Uterus (tissue), 4 donors: ENCODE measurements at places on chromosomes 7 and 10. TPM values are rescaled to one million over a fixed set of nuclear protein-coding genes. Genes with fewer than 3 reads are reported as not detected.

Gene PDZD7
- 0.61 TPM for total RNA-seq

GRCh38 chr7:146443102-146443501, 326.5 kb downstream of the CNTNAP2 start:
- DNase-seq: no peak

GRCh38 chr10:36003031-36003600, 361.0 kb upstream of the FZD8 start:
- DNase-seq: no peak

DNA sequence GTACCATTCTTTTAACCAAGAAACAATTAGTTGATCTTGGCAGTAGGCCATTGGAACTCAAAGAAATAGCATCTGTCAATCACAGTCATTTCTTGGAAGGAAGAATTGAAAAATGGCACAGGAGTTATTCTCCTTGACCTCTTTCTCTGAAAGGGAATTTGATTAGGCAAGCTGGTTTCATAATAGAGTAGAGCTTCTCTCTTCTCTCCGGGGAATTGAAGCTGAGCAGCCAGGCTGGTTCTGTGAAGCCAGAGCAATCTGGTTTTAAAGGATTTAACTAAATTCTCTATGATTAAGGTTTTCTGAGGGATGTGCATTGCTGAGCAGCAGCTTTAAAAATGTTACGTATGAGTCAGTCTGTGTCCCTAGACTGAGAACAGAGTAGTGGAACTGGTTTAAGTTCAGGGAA, 70.2 kb downstream of the AHCYL2 start:
- peak; percentile 20 for DNase-seq

DNA sequence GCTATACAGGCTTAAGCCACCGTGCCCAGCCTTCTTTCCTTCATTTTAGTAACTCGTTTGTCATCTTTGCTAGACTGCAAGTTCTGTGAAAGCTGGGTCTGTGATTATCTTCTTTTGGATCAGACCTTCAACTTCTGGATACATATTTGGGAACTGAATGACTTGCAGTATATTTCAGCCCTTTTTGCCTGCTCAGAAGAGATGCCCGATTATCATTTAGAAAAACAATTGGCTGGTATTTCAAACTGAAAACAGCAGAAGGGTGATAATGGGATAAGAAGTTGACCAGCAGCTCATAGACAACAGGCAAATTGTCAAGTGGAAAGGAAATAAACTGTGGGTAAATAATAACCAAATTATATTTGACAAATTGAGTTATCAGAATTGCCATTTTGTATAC, 14.6 kb downstream of the RSBN1L start:
- DNase-seq: no peak

DNA sequence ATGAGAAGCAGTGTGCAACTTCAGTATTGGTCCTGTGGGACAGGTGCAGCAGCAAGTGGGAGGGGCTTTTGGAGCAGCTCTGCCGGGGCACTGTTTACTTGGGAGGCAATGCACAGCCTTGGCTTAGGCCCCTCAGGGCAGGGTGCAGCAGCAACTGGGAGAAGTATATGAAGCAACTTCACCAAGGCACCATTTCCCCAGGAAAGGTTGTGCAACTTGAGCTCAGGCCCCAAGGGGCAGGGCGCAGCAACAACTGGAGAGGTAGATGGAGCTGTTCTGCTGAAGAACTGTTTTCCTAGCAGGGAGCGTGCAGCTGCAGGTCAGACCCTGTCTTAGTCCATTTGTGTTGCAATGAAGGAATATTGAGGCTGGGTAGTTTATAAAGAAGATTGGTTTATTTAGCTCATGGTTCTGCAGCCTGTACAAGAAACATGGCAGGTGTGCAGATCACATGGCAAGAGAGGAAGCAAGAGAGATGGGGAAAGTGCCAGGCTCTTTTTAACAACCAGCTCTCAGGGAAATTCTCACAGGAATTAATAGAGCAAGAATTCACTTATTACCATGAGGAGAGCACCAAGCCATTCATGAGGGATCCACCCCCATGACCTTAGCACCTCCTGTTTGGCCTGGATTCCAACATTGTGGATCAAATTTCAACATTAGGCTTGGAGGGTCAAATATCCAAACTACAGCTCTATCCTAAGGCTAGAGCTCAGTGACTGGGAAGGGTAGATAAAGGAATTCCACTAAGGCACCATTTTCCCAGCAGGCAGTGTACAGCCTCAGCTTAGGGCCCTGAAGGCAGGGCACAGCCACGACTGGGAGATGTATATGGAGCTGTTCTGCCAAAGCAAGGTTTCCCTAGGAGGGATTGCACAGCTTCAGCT, 10.9 kb downstream of the GPR141 start:
- DNase-seq: no peak

DNA sequence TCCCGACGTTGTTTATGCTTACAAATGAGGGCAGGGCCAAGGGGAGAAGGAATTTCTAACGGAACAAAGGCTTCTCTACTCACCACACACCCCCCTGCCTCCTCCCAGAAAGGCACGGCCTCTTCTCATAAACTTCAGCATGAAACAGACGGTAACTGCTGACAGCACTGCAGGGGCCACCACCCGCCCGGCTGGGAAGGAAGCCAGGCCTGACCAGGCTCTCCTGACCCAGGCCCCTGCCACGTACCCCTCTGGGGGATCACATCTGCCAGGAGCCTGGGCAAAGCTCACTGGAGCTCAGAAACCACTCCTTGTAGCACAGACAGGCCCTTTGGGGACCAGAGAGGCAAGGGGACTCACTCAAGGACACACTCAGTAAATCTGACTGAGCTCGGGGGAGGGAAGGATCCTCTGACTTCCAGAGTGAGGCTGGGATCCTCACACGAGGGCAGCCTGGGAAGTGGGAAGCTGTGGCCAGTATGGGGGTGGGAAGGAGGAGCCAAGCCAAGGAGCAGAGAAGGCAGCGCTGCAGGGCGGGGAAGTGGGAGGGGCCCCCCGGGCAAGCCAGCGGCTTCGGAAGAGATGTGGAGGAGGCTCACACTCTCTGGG, 46.1 kb downstream of the ZCCHC24 start:
- DNase-seq: peak; percentile 96

- no peak for DNase-seq
Observed at GRCh38 chr10:132413226-132414205, 16.5 kb downstream of the PWWP2B start.

Gene CPEB3
- 3.2 TPM for total RNA-seq

- peak; percentile 21 for DNase-seq
Observed at GRCh38 chr10:5692461-5693358, 8.1 kb downstream of the TASOR2 start.

GRCh38 chr7:123958186-123958703, 33.2 kb downstream of the SPAM1 start:
- no peak for DNase-seq

DNA sequence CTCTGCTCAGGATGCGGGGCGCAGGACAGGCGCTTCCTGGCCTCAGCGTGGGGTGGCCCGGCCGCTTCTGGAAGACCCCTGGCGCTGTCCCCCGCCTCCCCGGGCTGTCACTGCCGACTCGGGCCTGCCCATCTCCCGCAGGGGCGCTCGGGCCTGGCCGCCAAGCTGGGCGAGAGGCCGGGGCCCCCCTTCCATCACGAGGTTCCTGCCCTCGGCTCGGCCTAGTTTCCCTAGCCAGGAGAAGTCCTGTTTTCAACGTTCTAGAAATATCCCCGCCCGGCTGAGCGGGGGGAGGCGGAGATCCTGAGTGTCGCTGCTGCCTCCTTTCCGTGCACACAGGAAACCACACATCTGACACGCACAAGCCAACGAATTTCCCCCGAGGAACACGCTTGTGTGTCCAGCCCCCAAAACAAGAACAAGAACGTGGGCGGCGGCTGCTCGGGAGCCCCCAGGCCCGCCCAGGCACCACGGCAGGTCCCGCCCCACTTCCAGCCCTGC, 33.7 kb downstream of the AP5Z1 start:
- no peak for DNase-seq

- no peak for DNase-seq
Observed at GRCh38 chr10:26468291-26468690, 30.1 kb downstream of the APBB1IP start.

DNA sequence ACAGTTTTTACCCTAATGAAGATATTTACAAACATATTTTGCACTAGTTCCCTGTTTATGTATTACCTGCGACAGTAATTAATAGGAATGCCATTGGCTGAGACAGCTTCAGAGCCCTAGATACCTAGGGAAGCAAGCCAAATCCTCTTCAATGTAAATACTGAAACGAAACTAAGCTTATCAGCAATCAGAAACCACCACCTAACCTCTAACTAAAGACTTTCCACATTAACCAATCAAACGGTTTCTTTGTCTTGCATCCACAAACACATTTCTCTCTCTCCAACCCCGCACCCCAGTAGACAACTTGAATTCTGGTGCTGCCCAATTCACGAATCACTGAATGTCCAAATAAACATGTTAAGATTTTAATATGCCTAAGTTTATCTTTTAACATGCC, 474.4 kb upstream of the C7orf33 start:
- DNase-seq: no peak

DNA sequence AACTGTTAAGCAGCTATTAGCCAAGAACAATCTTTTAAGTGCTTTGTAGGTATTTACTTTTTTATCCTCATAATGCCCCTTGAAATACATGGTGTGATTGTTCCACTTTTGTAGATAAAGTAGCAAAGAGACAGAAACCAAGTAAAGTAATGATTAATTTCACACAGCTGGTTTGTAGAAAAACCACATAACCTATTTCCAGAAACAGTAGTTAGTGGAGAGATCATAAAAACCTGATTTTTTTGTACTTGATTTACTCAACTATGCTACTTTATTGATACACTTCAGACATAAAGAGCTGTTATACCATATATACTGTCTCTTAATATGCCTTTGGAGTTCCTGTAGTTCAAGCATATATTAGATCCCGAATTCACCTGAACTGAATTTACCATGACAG, 118.4 kb downstream of the SEMA3A start:
- no peak for DNase-seq

Gene FAM170B
- total RNA-seq: not detected

DNA sequence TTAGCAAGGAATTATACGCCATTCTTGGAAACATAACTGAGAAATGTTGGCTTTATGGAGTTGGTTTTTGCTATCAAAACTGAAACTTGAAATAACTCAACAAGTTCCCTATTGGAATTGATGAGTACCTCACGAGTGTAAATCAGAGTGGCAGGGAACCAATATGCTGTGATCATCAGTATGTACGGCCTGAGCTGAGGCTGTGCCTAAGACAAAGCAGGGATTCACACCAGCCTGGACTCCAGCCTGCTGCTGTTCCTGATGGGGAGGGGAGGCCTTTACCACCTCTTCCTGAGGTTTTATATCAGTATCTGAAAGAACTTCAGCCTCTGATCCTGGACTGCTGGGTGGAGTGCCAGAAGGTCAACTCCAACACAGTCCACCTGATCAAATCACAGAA, 52.7 kb downstream of the CRTAC1 start:
- DNase-seq: no peak

Gene ARMC3
- total RNA-seq: 16.3 TPM

- peak; percentile 76 for DNase-seq
Observed at GRCh38 chr10:7625836-7626235, 40.9 kb downstream of the ITIH5 start.

Gene MOGAT3
- total RNA-seq: not detected

DNA sequence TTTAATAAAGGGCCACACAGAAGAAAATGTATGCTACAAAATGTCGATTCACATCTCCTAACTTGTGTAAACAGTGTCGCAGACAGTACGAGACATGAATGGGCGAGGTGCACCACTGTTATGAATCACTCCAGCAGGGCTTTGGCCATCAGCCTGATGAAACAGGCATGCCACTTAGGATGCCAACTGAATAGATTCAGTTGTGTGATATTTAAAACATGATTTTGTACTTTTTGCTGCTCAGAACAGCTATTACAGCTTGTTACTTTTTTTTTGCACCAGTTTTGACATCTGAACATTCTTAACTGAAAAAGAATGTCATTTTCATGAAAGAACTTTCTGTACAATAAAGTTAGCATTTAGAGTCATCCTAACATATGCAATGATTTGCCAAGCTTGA, 138.1 kb downstream of the VTI1A start:
- no peak for DNase-seq

- DNase-seq: no peak
Observed at GRCh38 chr7:12954380-12955033, 267.1 kb downstream of the ARL4A start.

GRCh38 chr7:48610705-48611104, 313.6 kb upstream of the CDC14C start:
- DNase-seq: no peak

DNA sequence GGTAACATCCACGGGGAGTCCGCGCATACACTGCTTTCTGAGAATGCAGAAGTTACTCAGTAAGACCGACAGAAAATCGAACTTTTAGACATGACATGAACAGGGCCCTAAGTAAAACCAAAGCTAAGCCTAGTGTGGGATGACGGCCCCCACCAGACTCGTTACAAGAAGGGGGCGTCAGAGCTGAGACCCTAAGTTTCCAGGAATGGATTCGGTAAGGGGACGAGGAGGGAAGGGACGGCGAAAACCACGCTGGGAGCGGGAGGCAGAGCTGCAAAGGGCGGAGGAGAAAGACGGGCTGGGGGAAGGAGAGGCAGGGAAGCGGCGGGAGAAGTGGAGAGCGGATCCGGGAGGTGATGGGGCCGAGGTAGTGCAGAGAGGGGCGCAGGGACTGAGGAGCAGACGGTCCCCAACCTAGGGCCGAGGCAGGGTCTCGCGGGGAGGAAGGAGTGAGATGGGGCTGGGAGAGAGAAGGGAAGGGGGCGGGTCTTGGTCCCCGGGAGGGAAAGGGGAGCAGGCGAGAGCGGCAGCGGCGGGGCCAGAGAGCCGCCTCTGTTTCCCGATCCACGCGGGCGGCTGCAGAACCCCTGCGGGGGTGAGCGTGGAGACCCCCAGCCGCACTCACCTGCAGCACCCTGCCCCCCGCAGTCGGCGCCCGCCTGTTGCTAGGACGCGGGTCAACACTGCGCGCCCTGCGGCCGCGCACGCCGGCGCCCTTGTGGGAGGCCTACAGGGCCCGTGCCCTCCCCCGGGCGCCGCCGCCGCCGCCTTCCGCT, 513 bp downstream of the ODAD2 start:
- no peak for DNase-seq

- DNase-seq: no peak
Observed at GRCh38 chr7:126803990-126804389, 448.8 kb downstream of the GRM8 start.

DNA sequence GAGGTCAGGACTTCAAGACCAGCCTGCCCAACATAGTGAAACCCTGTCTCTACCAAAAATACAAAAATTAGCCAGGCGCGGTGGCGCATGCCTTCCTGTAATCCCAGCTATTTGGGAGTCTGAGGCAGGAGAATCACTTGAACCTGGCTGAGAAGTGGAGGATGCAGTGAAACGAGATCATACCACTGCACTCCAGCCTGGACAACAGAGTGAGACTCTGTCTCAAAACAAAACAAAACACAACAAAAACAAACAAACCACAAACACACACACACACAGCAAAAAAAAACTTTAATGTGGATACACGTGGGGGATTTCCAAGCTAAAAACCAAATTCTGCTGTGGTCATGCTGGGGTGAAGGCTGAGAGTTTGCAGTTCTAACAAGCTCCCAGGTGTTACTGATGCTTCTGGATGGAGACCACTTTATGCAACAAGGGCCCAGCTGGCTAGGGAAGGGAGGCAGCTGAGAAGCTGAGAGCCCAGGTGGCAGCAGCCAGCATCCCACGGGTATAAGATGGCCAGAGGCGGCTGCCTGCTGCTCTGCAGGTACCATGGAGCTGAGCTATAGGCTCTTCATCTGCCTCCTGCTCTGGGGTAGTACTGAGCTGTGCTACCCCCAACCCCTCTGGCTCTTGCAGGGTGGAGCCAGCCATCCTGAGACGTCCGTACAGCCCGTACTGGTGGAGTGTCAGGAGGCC, at the start of gene ZP3:
ZP3 (plus strand) TSS at position 538 of the 699 bp plus-strand sequence; CDS start at position 553, 15 bp downstream.
- DNase-seq: no peak

Gene TMEM184A
- total RNA-seq: 0.29 TPM

- DNase-seq: no peak
Observed at GRCh38 chr10:74929197-74929596, 102.8 kb downstream of the KAT6B start.
